Activated naive CD8-positive, alpha-beta T cell treated with anti-CD3 and anti-CD28 coated beads, Interleukin-2, amount 10 ng/mL, durations not matched to agents 7 days and 5 days (primary cell): ENCODE measurements at places on chromosomes 4 and X.

DNA sequence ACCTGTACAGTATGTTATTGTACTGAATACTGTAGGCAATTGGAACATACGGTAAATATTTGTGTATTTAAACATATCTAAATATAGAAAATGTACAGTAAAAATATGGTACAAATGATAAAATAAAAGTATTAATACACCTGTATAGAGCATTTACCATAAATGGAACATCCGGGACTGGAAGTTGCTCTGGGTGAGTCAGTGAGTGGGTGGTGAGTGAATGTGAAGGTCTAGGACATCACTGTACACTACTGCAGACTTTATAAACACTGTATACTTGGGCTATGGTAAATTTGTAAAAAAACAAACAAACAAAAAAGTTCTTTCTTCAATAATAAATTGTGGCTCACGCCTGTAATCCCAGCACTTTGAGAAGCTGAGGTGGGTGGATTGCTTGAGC, 52.4 kb upstream of the FHL1 start:
- no peak for DNase-seq

- no peak for DNase-seq
Observed at GRCh38 chr4:55528491-55528890, 18.2 kb downstream of the CLOCK start.

- no peak for DNase-seq
Observed at GRCh38 chrX:6095469-6095868, 133.2 kb downstream of the NLGN4X start.

GRCh38 chrX:69226459-69227158, 61.4 kb upstream of the PJA1 start:
- no peak for DNase-seq

- DNase-seq: no peak
Observed at GRCh38 chr4:5976431-5976830, 41.8 kb downstream of the C4orf50 start.

- DNase-seq: no peak
Observed at GRCh38 chr4:122854447-122855352, 28.1 kb downstream of the FGF2 start.

- no peak for DNase-seq
Observed at GRCh38 chr4:170014359-170015011, 11.7 kb downstream of the MFAP3L start.

GRCh38 chrX:68203646-68204045, 229.6 kb downstream of the OPHN1 start:
- DNase-seq: no peak

DNA sequence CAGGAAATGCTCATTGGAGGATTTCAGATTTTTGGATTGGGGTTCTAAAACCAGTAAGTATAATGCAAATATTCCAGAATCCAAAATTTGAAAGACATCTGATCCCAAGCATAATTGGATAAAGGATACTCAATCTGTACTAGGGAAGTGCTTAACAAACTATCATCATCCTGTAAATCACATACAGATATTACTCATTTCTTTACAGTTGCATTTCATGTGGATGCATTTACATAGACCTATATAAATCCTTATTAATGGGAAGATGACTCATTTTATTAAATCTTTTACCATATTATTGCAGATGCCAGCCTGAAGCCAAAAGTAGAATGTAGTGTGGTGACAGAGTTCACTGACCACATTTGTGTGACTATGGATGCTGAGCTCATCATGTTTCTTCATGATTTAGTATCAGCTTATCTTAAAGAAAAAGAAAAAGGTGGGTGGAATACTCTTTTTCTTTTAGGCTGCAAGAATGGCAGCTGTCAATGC, 22.4 kb upstream of the ADAD1 start:
- no peak for DNase-seq

DNA sequence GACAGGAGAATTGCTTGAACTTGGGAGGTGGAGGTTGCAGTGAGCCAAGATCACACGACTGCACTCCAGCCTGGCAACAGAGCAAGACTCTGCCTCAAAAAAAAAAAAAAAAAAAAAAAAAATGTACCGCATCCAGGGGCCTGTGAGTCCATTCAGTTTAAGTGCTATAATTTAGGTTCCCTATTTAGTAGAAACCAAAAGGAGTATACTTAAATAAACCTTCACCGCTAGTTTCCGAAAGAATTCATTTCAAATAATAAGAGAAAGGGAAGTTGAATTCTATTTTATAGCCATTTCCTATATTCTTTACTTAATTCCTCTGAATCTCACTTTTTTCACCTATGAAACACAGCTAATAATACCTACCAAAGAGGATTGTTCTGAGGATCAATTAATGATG, 20.8 kb upstream of the LRBA start:
- no peak for DNase-seq

DNA sequence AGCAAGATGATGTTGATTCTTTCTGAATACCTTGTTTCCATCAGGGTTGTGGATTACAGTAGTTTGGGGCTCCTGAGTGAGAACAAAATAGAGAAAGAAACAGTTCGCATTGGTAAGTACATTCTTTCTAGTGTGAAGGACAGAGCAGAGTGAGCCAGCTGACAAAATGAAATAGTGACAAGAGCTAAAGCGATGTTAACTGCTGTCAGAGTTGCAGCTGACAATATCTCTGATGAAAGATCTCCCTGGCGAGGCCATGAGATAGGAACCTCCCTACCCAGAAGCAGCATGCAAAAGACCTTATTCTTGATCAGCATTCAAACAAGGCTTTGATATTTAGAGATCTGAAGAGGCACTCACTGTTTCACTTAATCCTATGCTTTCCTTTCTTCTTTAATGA, 258.6 kb downstream of the CAMK2D start:
- no peak for DNase-seq

DNA sequence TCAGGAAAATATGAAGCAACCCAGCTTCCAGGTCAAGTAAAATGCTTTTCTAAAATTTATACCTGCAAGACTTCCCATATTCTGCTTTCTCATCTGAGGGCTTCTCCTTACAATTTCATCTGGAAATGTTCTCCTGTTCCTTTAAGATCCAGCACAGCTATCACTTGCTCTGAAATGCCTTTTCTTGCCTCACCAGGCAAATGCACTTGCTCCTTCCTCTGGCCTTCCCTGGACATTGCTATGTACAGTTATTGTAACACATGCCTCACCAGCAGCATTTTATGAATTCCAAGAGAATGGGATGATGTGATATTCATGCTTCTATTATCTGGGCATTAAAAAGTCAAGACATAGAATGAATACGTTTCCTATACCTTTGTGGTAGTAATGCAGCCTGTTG, 842.1 kb upstream of the INTU start:
- no peak for DNase-seq

DNA sequence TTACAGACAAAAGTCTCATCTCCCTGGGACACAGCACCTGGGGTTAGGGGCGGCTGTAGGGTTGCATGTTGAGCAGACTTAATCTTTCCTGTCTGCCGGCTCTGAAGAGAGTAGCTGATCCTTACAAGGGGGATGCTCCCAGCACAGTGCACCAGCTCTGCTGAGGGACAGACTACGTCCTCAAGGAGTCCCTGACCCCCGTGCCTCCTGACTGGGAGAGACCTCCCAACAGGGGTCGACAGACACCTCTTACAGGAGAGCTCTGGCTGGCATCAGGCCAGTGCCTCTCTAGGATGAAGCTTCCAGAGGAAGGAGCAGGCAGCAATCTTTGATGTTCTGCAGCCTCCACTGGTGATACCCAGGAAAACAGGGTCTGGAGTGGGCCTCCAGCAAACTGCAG, 506.0 kb upstream of the FMR1 start:
- DNase-seq: no peak

- no peak for DNase-seq
Observed at GRCh38 chr4:87375719-87376291, 15.2 kb downstream of the HSD17B11 start.

DNA sequence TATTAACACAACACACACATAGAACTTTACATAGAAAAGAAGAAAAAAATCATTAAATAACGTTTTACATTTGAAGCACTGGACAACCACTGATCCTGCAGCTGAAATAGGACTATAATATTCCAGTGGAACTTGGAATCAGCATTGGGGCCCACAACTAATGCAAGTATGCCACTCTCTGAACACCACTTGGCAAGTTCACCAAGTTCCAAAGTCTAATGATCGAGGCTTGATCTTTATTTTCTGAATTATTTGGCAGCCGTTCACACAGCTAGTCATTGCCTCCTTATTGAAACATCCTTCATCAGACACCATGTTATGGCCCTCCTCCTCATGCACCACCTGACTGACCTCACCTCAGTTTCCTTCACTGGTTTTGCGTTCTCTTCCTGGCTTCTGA, 107.6 kb downstream of the DCHS2 start:
- no peak for DNase-seq

DNA sequence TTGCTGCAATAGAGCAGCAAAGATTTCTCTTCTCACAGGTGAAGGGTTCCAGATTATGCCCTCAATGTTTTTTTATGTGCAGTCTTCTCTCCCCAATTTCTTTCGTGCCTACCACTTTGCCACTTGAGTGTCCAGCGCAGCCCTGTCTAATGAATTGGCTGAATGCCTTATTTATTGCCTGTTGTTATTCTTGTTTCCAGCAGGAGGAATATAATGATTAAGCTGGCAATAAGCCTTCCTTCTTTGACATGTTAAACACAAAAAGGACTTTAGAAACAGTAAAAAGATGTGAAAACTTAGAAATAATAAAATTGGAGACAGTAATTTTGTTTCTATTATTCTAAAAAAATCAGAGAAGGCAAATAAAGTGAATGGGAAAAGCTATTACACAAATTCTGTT, 34.6 kb upstream of the FRAS1 start:
- no peak for DNase-seq

GRCh38 chr4:43987331-43987944, 461.2 kb downstream of the KCTD8 start:
- DNase-seq: no peak

DNA sequence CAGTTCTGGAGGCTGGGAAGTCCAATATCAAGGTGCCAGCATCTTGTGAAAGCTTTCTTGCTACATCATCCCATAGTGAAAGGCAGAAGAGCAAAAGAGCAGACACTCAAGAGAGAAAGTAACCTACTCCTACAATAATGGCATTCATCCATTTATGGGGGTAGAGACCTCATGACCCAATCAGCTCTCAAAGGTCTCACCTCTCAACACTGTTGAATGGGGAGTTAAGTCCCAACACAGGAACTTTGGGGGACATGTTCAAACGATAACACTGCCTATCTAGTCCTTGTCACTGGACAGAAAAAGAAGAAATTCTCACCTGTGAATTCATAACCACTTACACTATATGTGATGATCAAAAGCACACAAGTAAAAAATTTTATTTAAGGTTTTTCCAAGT, 6.6 kb upstream of the NFKB1 start:
- no peak for DNase-seq
